ENCODE measurements at places on chromosomes 2 and 18.

- no peak for DNase-seq
These were observed 102.0 kb upstream of the PPP1CB start for GRCh38 chr2:28649481-28650265.

DNA sequence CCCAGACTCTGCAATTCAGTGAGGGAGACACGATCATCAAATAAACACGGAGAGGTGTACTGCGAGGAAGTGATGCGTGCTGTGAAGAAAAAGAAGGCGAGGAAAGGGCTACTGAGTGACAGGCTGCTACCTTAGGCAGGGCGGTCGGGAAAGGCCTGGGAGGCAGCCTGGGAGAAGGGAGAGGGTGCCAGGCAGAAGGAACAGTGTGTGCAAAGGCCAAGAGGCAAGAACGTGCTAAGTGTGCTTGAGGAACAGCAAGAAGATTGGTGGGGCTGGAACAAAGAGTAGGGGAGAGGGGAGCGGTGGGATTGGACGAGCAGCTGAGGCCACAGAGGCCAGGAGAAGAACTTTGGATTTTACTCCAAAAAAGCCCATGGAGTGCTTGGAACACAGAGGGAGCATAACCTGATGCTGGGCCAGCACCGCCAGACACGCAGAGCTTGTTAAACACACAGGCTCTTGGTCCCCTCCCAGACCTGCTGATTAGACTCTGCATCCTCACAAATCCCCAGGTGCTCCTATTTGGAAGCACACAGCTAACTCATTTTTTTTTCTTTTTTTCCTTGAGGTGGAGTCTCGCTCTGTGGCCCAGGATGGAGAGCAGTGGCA lies 30.4 kb downstream of the SERTAD2 start:
- DNase-seq, result no peak

GRCh38 chr2:131042148-131042775 lies 51.0 kb downstream of the FAM168B start:
- no peak for DNase-seq

DNA sequence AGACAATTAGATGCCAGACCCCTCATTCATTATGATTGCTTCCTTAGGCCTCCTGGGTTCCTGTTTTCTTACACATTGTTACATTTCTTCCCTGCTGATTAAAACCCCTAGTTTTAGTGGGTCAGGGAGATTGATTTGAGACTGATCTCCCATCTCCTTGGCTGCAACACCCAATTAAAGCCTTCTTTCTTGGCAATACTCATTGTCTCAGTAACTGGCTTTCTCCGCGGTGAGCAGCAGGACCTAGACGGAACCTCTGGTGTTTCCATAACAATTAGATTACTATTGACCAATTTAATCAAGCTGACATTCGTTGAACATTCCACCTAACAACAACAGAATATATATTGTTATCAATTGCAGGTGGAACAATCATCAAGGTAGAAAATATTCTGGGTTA lies 1676.4 kb upstream of the SLC39A10 start:
- DNase-seq, result no peak

DNA sequence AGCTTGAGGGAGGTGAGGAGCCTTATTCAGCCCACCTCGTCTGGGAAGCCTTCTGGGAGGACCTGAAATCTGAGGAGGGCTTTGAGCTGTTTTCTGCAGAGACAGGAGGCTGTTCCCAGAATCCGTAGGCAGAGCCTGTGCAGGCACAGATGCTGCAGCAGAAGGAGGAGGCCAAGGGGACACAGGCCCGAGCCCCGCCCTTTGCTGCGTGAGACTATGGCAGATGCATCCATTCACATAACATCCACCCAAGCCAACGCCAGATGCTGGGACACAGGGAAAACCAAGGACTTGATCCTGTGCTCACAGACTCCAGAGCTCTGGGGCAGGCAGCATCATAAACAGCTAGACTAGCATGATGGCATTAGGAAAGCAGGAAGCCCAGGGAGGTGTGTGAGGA lies 98.2 kb downstream of the KCNF1 start:
- no peak for DNase-seq

DNA sequence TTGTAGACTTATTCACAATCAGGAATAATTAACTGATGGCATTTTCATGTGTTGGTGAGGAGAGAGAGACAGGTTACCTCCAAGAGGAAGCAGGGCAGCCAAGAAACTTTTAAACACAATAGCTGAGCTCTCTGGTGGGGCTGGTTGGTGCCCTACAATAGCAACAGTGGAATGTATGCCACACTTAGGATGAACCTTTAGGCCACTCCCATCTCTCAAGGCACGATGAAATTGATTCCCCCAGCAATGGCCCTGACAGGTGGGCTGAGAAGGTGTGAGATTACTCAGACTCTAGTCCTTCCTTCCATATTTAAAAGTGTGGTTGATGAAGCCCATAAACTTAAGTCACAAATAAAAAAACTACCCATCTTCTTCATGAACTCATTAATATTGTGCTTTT lies 219.4 kb upstream of the CYRIA start:
- no peak for DNase-seq

DNA sequence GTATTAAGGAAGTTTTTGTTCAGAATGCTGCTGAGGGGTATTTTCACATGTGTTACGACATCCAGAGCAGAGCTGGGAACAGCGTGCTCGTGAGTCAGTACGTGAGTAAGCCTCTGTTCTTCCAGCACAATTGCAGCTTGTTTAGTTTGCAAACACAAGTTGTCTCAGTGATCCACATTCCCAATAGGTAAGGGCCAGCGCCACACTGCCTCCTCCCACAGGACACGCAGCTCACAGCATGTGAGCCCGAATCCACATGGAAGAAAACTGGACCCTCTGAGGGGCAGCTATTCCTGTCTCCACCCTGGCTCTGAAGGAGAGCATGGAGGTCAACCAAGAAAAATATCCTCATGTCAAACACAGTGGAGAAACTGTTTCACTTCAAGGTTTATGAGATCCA lies 173.9 kb upstream of the PID1 start:
- peak; percentile 99 for DNase-seq

DNA sequence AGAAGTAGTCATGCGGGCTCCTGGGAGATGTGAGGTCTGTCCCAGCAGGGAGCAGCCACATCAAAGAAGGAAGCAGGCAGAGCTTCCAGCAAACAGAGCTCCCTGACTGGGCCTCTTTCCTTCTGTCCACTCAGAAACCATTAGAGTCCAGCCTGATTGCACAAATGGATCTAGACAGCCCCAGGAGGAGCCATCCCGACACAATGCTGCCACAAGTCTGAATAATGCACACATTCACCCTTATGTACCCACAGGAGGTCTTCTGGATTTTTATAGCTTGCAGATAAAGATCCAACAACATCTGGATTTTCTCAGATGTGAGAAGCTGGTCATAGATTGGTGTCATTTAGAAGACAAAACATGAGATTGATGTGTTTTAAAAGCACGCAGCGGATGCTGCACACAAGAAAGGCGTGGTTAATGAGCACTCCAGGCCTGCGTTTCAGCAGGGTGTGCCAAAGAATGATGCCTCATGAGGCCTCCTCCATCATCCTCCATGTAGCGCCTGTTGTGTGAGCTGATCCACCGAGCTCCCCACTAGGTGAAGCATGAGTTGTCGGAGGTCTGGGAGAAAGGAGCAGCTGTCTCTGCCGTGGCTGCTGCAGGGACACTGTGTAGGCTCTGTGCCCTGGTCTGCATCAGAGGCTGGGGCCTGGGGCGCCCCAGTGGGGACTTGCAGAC lies 60.6 kb downstream of the MTCL1 start:
- DNase-seq, result peak; percentile 32

DNA sequence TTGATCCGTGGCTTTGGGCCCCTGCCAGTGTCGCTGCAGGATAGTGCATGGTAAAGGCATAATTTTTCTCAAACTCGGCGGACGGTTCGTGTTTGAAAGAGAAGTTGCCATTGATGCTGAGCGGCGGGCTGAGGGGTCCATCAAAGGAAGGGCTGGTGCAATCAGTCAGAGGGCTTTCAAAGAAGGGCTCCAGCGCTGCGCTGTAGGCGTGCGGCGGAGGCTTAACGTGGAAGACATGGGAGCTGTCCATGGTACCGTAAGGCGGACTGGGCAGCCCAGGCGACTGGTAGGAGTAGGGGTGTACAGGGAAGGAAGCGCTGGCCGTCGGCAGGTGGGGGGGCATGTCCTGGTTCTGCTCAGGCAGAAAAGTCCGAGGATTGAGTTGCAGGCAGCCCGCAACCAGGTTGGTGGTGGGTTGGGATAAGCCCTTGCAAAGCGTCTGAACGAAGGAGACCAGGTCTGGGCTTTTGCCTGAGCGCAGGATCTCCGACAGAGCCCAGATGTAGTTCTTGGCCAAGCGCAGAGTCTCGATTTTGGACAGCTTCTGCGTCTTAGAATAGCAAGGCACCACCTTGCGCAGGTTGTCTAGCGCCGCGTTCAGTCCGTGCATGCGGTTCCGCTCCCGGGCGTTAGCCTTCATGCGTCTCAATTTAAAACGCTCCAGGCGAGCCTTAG lies 2.3 kb downstream of the NEUROD1 start:
- DNase-seq, result peak; percentile 89

- DNase-seq, result no peak
These were observed 31.9 kb downstream of the KIDINS220 start for GRCh38 chr2:8805278-8806210.

GRCh38 chr18:8133032-8133431 lies 476.2 kb upstream of the RAB12 start:
- no peak for DNase-seq

GRCh38 chr2:54638774-54639187 lies 84.7 kb upstream of the EML6 start:
- DNase-seq, result peak; percentile 59

DNA sequence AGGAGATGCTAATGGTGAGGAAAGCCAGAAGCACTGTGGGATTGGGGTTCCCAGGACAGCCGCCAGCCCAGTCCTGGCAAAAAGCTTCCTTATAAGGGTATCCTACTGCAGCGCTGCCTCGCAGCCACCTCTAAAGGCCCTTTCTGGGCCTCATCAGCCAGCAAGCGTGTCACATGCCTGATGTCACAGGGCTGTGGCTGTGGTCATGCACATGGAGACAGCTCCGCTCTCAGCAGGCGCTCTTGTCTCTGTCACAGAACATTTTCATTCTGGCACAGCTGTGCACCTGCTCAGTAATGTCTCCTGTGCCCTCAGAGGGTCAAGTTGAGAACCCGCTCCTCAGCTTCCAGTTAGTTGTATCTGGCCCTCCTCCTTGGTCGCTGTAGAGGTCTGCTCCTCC lies 17.7 kb upstream of the MAL start:
- no peak for DNase-seq

DNA sequence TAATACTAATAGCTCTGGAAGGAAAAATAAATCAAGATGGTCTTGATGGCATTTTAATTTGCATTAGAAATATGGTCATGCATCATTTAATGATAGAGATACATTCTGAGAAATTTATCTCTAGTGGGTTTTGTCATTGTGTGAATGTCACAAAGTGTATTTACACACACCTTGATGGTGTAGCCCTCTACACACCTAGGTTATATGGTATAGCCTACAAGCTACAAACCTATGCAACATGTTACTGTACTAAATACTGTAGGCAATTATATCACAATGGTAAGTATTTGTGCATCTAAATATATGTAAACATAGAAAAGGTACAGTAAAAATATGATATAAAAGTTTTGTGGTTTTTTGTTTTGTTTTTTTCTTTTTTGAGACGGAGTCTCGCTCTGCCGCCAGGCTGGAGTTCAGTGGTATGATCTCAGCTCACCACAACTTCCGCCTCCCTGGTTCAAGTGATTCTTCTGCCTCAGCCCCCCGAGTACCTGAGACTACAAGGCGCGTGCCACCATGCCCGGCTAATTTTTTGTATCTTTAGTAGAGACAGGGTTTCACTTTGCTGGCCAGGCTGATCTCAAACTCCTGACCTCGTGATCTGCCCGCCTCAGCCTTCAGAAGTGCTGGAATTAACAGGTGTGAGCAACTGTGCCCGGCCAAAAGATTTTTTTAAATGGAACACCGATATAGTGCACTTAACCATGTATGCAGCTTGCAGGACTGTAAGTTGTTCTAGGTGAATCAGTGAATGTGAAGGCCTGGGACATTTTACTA lies 83.7 kb upstream of the UBXN4 start:
- DNase-seq, result no peak

- no peak for DNase-seq
These were observed 156.6 kb downstream of the NR4A2 start for GRCh38 chr2:156175946-156176345.

GRCh38 chr2:100589527-100589926 lies 26.7 kb downstream of the PDCL3 start:
- DNase-seq, result no peak

GRCh38 chr2:53793821-53794220 lies 7.0 kb downstream of the ERLEC1 start:
- DNase-seq, result no peak

DNA sequence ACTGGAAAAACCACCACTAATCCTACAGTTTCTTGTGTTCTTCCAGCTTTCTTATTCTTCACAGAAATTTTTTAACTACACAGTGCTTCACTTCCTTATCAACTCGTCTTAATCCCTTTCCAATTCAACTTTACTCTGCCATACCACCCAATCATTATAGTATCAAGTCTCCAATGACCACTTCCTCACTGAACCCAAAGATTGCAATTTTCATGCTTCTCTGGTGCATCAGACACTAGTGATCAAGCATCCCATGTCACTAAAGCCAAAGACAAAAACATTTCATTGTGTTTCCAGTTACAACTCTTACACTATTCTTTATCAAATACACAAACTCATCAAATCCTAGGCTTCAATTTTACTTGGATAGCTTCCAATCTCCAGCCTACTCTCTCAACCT lies 9.5 kb downstream of the CHAC2 start:
- no peak for DNase-seq

DNA sequence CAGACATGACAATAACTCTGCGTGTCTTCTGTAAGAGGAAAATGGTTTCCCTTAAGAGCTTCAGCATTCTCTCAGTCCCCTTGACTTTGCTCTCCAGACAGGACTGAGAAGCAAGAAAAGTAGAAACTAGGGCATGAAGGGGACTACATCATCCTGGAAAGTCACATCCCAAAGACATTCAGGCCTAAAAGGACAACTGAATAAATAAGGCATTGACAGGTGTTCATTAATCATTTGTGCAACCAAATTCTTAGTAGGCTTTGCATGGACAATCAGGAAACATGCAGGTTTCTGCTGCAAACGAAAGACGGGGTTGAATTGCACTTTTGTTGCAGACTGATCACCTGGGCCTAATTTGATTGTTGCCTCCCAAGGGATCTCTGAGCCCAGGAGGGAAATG lies 1.2 kb upstream of the SGPP2 start:
- no peak for DNase-seq

DNA sequence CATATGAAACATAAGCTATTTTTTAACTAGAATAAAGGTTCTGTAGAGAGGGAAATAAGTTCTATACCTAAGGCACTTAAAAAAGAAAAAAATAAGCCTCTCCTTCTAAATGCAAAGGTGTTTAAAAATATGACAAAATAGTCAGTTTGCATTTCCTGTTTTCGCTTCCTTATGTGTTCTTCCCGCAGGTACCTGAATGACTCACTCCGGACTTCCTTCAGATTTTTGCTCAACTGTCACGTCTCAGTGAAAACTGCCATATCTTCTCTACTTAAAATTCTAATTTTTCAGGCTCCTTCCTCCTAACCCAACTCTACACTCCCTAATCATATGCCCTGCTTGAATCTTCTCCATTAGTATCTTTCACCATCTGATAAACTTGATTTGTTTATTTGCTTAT lies 1333.1 kb downstream of the LRP1B start:
- no peak for DNase-seq
